Inflammatory macrophage (primary cell): ENCODE measurements at places on chromosomes 3 and 15.

- DNase-seq: no peak
Observed at GRCh38 chr3:49015765-49016164, 2.6 kb downstream of the DALRD3 start.

GRCh38 chr15:71654042-71654719, 156.2 kb upstream of the NR2E3 start:
- DNase-seq: no peak

DNA sequence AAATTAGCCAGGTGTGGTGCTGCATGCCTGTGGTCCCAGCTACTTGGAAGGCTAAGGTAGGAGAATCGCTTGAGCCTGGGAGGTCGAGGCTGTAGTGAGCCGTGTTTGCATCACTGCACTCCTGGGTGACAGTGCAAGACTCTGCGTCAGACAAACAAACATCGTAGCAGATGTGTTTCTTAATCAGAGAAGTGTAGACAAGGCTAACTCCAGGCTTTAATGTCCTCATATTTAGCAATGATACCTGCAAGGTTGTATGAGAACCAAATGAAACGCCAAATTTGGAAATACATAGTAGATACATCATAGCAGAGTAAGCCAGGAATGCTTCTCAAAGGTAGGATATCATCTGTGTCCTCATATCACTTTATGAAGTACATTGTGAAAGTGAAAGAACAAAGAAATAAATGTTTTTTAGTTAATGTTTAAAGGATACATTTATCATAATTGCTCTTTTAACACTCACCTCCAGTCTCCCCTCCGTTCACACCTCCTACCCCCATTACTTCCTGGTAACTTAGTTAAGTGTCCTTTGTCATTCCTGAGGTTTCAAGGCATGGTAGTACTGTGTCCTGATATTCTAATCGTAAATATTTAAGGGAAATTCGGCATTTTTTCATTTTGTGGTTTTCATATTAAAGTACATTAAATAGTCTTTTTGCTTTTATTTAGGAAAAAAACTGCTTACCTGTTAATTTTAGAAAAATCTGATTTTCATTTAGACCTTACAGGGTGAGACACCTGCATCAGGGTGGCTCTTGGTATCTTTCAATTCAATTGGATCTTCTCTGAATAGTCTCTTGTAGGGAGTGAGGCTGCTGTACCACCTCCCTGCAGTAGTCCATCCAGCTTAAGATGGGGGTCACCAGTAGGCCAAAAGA, 96.1 kb downstream of the OPA1 start:
- DNase-seq: no peak

DNA sequence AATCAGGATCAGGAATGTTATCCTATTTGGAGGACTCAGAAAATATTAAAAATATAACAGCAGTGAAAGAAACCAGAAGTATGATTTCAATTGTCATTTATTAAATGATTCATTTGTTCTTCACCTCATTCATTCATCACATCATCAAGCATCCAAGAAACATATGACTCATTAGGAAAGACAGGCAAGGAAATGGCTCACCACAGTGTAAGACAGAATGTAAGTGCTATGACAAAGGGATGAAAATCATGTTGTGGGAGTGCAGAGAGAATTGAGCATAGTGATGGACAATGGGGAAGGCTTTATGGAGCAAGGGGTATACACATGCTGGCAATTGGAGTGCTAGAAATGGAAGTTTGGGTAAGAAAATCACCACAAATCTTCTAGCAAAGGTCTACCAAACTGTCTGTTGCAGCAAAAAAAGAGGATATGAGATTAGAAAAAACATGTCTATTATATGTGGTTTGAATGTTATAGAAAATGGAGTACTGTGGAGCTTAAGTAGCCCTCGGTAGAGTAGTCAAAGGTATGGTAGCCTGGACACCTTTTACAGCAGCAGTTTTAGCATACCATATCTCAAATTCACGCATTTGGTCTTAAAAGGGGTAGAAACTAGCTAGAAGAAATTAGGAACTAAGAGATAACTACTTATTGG, 111.1 kb upstream of the GPR149 start:
- no peak for DNase-seq

GRCh38 chr3:115644391-115644790, 21.1 kb downstream of the GAP43 start:
- no peak for DNase-seq

GRCh38 chr15:36671017-36671416, 91.6 kb downstream of the CDIN1 start:
- DNase-seq: peak; percentile 47

DNA sequence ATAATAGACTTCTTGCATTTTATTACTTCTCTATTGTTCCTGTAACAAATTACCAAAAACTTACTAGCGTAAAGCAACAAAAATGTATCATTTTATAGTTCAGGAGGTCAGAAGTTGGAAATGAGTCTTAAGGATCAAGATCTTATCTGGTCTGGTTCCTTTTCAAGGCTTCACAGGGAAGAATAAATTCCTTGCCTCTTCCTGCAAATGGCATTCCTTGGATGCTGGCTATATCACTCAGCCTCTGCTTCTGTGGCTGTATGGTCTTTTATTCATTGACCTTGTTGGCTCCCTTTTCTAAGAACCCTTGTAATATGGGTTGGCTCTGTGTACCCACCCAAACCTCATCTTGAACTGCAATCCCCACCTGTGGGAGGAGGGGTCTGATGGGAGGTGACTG, 478.4 kb upstream of the THBS1 start:
- no peak for DNase-seq

DNA sequence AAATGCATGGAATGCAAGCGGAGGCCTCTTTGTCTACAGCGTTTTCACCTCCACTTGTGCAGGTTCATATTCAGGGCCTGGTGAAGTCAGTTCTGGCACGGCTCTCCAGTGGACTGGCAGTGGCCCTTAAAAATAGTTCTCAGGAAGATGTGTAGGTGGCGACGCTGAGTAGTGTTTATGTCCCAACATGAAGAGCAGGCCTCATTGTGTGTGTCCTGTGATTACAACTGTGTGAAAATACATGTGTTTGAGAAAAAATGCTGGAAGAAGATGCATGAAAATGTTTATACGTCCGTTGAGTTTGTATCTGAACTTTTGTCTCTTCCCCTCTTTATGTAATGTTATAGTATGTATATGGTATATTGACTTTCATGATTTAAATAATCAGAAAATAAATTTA, 7.2 kb downstream of the LIPC start:
- DNase-seq: peak; percentile 79

DNA sequence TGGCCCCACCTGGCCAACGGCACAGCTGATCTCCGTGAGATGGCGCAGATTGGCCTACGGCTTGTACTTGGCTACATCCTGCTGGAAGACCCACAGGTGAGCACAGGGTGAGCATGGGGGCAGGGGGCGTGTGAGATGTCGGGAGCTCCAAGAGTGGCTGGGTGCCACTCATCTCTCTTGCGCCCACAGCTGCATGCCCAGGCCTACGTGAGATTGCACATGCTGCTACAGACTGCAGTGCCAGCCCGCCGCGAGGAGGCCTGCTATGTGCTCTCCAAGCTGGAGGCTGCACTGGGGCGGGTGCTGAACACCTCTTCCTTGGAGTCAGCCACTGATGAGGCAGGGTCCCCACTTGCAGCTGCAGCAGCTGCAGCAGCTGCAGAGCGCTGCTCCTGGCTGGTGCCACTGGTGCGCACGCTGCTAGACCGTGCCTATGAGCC, 22.3 kb downstream of the NBEAL2 start:
- no peak for DNase-seq

- DNase-seq: no peak
Observed at GRCh38 chr15:44034933-44035624, 160.0 kb downstream of the FRMD5 start.

DNA sequence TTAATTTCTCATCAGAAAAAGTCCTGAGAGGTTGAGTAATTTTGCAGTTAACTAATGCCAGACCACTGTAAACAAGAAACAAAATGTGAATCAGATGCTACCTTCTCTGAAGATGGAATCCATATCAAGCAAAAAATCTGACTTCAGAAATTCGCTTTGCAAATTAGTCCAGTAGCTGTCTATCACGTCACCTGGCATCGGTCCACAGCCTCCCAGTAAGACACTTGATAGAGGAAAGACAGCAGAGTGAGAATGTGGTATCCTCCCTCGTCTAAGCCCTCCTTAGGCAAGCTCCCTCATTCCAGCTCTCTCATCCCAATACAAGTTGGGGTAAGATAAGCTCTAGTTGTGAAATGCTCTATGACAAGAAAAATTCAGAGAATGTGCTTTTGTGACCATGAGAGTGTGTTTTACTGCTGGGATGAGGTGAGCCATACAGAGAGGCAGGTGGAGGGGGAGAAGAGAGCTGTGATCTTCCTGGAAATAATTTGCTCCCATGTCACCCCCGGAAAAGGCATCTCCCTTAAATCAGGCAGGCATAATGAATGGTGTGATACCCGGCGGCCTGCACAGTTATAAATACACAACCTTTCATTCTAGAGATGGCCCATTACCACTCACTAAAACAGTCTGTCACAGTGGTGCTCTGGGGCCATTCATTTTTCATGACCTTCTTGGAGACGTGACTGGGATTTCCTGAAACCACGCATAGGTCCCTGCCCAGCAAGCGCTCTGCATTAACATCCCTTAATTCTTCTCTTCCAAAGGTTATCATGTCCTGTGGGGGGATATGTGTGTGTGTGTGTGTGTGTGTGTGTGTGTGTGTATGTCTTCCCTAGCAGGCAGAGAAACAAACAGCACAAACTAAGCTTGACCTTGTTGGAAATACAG, 602.0 kb upstream of the KCNMB2 start:
- DNase-seq: no peak

- no peak for DNase-seq
Observed at GRCh38 chr15:68450192-68450591, 18.2 kb upstream of the ITGA11 start.

GRCh38 chr15:65902373-65902772, 33.1 kb downstream of the RAB11A start:
- peak; percentile 93 for DNase-seq

DNA sequence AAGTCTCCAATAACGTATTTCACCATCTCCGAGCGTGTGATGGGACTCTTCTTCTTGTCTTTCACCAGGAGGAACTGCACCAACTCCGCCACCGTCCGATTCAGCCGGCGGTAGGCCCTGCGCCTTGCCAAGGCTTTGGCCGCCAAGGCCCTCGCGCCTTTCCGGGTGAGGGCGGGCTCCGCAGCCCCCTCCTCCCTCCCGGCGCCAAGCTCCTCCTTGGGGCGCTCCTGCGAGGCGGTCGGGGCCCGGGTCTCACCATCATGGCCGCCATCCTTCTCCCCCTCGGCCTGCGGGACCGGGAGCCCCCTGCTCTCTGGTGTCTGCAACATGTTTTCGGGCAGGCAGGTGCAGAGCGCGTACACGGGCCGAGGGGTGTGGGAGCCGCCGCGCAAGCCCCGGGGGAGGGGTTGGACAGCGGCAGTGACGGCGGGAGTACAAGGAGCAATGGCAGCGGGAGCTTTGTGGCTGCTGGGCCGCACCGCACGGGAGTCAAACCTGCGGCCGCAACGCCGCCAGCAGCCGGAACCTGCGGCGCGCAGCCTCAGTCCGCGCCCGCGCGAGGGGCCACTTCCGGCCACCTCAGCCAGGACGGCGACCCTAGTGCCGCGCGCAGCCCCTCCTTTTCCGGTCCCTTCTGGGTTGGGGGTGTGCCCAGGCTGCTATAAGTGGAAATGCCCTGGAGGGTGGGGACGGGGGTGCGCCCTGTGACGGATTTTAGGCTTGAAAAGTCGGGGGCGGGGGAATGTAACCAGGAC, at the start of gene MAGEF1:
Gene MAGEF1, minus strand, starts transcription at position 572 of the 755 bp plus-strand sequence. Its CDS starts 243 bp downstream, at position 329.
- peak; percentile 41 for DNase-seq

GRCh38 chr3:134311265-134311664, 60.6 kb upstream of the RYK start:
- no peak for DNase-seq

DNA sequence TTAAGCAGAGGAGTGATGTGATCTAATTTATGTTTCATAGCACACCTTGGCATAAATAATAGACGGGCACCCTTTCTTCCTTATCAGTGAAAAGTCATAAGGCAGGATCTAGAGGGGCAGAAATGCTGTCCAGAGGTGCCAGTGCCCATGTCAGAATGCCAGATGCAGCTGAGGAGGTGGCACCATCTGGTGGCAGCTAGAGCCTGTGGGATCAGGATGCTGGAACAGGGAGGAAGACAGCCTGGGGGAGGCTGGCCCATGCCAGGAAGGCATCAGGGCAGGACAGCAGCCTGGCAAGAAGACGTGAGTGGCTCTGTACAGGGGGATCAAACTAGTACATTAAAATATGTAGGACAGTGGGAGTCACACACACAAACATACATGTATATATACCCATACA, 16.5 kb downstream of the MYH15 start:
- DNase-seq: no peak

GRCh38 chr15:62059816-62060112, 483 bp downstream of the VPS13C start:
- DNase-seq: peak; percentile 80

GRCh38 chr15:61318802-61319525, 89.9 kb upstream of the RORA start:
- no peak for DNase-seq

DNA sequence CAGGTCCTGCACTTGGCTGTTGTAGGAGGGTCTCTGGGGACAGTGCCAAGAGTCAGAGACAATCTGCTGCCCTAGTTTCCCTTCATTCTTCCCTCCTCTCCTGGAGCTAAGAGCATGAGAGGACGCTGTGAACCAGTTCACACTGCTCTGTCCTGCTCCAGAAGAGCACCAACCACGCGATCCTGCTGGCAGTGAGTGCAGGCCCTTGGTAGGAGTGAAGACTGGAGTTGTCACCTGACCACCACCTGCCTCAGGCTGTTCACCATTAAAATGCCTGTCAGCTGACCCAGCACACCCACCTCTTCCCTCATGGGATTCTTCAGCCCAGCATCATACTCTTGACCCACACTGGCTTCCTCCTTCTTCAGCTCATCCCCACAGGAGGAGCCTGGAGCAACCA, 2.9 kb downstream of the TM6SF1 start:
- DNase-seq: peak; percentile 94

DNA sequence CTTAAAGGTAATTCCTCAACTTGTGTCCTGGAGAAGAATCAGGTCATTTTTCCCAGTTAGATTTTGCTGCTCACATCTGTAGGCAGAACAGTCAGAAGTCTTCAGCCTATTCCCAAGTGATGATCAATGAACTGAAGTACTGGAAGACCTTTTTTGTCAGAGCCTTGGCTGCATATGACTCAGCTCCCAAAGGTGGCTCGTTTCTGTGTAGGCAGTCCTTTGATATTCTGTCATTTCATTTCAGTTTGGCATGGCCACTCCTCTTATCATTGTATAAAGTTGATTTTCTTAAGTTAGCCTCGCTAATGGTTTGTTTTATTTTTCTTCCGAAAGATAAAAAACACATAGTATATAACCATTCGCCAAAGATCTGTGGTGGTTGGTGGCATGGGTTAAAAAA, 90.7 kb downstream of the KLHL25 start:
- no peak for DNase-seq

GRCh38 chr3:109943181-109943580, 605.8 kb upstream of the DPPA4 start:
- no peak for DNase-seq
